ENCODE measurements at places on chromosomes 3 and 15.

- DNase-seq: no peak
Observed at GRCh38 chr3:24725514-24726255, 231.0 kb upstream of the THRB start.

DNA sequence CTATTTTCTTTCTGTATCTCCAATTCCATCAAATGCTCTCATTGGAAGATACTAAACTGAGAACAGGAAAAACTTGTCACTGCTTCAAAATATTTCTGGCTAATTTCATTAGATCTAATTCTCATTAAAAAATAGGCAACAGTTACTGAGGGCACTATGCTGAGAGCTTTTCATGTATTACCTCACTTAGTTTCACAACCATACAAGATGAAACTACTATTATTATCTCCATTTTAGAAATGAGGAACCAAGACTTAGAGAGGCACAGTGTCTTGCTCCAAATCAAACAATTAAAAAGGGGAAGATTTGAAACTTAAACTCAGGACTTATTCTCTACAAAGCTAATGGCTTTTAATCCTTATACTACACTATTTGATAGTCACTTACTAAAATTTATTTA lies 7.2 kb upstream of the OTOL1 start:
- no peak for DNase-seq

DNA sequence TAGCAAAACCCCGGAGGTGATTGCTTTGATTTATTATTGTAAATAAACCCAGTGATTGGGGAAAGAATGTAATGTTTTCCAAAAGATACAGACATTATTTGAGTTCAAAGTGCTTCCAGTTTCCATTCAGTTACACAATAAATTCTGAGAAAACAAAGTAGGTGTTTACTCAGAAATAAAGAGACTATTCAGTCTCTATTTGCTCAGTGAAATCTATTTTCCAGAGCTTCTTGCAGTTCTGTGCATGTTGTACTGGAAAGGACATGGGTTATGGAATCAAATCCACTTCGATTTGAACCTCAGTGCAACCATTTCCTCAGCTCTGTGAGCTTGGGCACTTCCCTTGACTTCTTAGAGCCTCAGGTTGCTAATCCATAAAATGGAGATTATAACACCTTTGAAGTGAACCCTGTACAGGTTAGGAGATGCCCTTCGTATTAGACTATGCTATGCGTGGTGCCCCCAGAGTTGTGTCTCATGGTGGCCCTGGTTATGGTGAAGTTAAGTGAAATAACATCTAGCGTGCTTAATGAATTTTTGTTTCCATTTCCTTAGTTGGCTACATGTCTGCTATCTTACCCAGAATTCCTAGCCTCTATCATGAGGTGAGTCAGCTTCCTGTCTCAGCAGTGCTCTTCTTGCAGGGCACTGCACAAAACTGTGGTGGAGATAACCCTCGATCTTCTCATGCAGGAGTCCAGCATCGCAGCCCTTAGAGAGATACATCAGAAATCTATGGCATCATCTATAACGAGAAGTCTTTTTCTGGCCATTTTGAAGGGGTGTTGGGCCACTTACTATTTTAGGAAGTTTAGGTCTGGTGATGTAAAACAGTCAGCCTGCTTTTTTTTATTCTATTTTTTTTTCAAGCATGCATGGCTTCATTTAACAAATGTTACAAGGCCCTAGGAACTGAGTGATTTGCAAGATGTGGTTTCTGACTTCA lies 97.7 kb downstream of the RPL39L start:
- DNase-seq: no peak

- DNase-seq: no peak
Observed at GRCh38 chr3:42410370-42411131, at the start of gene LYZL4. LYZL4 (minus strand) TSS chr3:42410610; CDS start chr3:42407251, 3,359 bp downstream.

- peak; percentile 98 for DNase-seq
Observed at GRCh38 chr15:32683906-32684584, 33.8 kb upstream of the GREM1 start.

- no peak for DNase-seq
Observed at GRCh38 chr3:149243540-149243939, 21.9 kb upstream of the CP start.

Measured in GM04503 (cell line).